ENCODE measurements at places on chromosomes 4 and X. TPM values are rescaled to one million over a fixed set of nuclear protein-coding genes. Genes with fewer than 3 reads are reported as not detected.
A peak's percentile ranks its signal among the peaks of the same experiment; 100 is the strongest.

- DNase-seq, result no peak
These were observed 366.0 kb upstream of the FGF13 start for GRCh38 chrX:139077281-139078250.

- no peak for DNase-seq
These were observed 81.8 kb upstream of the MAGEA4 start for GRCh38 chrX:151830911-151831310.

- no peak for DNase-seq
These were observed 45.6 kb downstream of the RFC1 start for GRCh38 chr4:39320381-39321115.

BMPR1B gene
- 14.6 TPM for total RNA-seq

GRCh38 chr4:130335417-130336194 lies 1239.7 kb downstream of the C4orf33 start:
- no peak for DNase-seq

BST1 gene
- 9.3 TPM for total RNA-seq

C1GALT1C1 gene
- total RNA-seq, result 19.0 TPM

GRCh38 chrX:119072744-119073143 lies at the start of gene CT47C1:
CT47C1 (plus strand) TSS chrX:119072993; CDS start chrX:119073226, 233 bp downstream.
- DNase-seq, result no peak

DNA sequence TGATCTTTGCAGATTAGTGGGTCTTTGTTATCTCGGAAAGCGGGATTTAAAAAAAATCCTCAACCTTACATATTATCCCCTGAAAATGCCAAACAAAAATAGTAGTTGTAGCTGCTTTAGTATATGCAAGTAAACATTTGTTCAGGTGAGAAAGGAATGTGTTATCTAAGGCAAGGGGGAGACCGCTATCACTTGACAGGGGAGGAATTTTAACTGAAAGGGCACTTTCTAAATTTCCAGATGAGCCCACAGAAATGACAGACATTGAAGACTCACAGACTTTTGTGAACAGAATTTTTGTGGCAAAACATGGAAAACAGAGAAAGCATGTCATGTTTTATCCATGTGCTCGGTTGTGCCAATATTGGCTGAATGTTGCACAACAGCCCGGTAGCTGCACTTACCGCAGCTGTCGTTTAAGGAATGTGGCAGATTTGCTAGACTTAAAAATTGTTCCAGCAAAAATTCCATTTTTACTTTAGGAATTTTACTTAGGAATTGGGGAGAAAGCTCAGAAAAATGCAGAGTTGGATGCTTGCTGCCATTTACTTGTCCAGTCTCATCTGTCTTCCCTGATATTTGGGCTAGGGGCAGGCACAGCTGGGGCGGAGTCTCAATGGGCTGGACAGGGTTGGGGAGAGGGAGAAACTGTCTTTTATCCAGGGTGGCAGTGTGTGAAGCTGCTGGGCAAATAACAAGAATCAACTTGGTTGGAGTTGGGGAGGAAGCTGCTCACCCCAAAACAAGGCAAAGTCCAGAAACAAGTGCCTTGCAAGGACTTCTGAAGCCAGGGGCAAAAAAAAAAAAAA lies 94.6 kb upstream of the RPS6KA3 start:
- no peak for DNase-seq

DNA sequence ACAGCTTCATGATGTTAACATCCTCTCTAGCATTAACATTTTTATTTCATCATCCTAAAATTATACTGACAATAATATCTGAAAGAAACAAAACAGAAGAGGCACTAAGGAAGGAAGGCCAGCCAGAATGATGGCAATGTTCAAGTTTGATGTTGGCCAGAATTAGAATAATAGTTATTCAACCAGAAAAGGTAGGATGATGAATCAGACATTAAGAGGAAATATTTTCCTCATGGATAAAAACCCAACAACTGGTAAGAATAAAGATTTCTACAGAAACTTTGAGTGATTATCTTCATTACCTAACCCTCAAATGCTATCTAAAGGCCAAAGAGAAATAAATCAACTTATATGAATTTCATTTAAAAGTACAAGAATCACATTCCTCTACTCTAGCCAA lies 105.2 kb downstream of the PDE5A start:
- no peak for DNase-seq

DNA sequence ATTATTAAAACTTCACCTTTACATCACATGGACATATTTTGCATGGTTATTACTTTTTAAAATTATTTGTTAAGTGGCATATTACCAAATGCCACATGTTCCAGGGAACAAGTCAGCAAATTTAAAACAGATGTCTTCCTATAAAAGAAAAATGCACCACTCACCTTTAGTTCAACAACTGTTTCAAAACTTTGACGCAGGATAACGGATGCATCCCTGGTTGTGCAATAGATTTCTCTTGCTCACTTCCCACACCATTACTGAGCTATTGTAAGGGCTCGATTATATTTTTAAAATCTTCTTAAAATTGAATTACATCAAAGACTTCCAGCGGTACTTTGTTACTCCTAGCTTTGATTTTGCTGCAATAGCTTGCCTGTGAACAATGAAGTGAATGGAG lies 93.0 kb upstream of the ARHGAP24 start:
- no peak for DNase-seq

TCEANC gene
- total RNA-seq, result 3.9 TPM

DNA sequence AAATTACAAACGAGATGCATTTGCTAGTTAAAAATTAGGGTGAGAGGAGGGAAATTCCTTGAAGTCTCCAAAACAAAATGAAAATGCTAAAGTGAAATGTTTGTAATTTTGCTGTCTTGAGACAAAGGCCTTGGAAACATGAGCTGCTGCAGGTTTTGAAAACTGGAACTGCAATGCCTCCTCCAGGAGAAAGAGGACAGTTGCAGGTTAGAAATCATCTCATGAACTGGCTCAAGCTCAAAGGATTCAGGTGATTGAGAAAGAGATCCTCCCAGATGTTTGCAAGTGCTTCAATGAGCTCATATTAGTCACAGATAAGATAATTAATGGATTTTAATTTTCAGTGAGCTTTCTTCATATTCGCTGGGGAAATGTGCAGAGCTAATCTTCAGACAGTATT lies 32.4 kb downstream of the SMPX start:
- no peak for DNase-seq

CLIC2 gene
- 43.6 TPM for total RNA-seq

- DNase-seq, result no peak
These were observed 1.3 kb downstream of the SPATA18 start for GRCh38 chr4:52052475-52052780.

SH2D1A gene
- 0.78 TPM for total RNA-seq

DIPK2B gene
- total RNA-seq, result 43.3 TPM

FAM9B gene
- not detected for total RNA-seq

POU4F2 gene
- not detected for total RNA-seq

DNA sequence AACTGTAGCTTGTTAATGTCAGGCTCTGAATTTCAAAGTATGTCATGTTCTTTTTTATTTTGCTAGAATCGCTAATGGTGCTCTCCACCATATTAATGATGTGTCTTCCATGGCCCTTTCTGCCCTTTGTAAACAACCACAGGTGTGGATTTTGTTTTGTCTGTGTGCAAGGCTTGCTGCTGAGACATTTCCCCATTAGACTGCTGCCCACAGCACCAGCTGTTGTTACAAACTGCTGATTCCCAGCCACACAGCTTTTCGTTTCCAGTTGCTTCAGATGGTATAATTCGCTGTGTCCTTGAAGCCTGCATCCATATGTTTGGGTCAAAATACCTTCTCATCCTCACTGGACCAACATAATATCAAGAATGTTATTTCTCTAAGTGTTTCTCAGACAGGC lies 32.8 kb downstream of the KCNIP4 start:
- no peak for DNase-seq

GRCh38 chr4:147590249-147590920 lies 26.8 kb upstream of the TMEM184C start:
- DNase-seq, result peak; percentile 53

TMPRSS11A gene
- not detected for total RNA-seq

DNA sequence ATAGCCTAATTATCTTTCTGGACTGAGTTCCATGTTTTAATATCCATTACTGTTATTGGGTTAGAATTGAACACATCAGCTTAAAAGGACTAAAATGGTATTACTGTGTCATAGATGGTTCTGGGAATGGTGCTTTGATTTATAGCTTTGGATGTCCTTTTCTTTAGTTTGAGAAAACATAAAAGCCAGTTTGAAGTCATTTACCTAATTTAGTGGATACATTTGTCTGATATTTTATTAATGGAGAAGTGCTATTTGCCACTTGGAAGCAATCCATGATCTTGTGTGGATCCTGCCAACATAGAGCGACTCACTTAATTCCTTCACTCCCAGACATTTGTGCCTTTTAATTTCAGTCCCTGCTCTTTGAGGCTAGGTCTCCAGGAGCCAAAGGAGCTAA lies 212.4 kb upstream of the PACRGL start:
- no peak for DNase-seq

JADE3 gene
- 6.1 TPM for total RNA-seq

DNA sequence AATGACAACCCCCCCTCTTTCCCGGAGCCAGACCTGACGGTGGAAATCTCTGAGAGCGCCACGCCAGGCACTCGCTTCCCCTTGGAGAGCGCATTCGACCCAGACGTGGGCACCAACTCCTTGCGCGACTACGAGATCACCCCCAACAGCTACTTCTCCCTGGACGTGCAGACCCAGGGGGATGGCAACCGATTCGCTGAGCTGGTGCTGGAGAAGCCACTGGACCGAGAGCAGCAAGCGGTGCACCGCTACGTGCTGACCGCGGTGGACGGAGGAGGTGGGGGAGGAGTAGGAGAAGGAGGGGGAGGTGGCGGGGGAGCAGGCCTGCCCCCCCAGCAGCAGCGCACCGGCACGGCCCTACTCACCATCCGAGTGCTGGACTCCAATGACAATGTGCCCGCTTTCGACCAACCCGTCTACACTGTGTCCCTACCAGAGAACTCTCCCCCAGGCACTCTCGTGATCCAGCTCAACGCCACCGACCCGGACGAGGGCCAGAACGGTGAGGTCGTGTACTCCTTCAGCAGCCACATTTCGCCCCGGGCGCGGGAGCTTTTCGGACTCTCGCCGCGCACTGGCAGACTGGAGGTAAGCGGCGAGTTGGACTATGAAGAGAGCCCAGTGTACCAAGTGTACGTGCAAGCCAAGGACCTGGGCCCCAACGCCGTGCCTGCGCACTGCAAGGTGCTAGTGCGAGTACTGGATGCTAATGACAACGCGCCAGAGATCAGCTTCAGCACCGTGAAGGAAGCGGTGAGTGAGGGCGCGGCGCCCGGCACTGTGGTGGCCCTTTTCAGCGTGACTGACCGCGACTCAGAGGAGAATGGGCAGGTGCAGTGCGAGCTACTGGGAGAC lies 1.6 kb downstream of the PCDH10 start:
- peak; percentile 50 for DNase-seq

SSX2 gene
- not detected for total RNA-seq

DNA sequence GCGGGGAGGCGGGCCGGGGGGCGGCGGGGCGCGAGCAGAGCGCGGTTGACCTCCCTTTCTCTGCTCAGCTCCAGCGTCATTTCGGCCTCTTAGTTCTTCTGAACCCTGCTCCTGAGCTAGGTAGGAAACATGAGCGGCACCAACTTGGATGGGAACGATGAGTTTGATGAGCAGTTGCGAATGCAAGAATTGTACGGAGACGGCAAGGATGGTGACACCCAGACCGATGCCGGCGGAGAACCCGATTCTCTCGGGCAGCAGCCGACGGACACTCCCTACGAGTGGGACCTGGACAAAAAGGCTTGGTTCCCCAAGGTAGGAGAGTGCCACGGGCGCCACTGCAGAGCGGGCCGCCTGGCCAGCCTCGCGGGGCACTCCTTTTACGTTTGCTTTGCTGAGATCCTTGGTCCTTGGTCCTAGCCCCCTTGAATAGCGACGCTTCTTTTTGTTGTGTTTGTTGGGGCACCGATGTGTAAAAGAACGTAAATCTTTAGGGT lies at the start of gene HTATSF1:
TSS of gene HTATSF1 (plus strand) at position 37 of the 497 bp plus-strand sequence. CDS start at position 130, 93 bp downstream.
- no peak for DNase-seq

DNA sequence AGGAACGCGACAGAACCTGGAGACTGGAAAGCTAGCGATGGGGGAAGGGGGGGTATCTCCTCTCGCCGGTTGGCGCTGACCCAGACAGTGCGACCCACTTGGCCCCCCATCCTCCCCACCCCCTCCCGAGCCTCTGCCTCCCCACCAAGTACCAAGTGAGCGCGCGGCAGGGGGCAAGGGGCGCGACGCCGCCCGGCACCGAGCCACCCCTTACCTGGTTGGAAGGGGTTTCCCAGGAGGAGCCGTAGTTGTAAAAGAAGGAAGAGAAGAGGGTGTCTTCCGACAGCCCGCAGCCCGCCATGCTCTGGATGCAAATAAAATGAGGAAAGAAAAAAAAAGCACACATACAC lies 112.2 kb downstream of the DHX15 start:
- DNase-seq, result no peak

FRMD7 gene
- total RNA-seq, result 0.18 TPM

GRCh38 chr4:157885811-157886210 lies 287.0 kb downstream of the GASK1B start:
- DNase-seq, result no peak

GRCh38 chrX:21382715-21383114 lies 8.5 kb downstream of the CNKSR2 start:
- no peak for DNase-seq

BRCC3 gene
- 14.8 TPM for total RNA-seq

GRCh38 chr4:182062936-182063335 lies 180.3 kb upstream of the TENM3 start:
- no peak for DNase-seq

CXCL10 gene
- 1.8 TPM for total RNA-seq

- DNase-seq, result no peak
These were observed 238.9 kb downstream of the SLC7A11 start for GRCh38 chr4:138003248-138003647.

- no peak for DNase-seq
These were observed 94.4 kb downstream of the SOWAHB start for GRCh38 chr4:76803522-76803921.

GRCh38 chr4:106507440-106507839 lies 138.9 kb upstream of the GIMD1 start:
- no peak for DNase-seq

PGAM4 gene
- not detected for total RNA-seq

DNA sequence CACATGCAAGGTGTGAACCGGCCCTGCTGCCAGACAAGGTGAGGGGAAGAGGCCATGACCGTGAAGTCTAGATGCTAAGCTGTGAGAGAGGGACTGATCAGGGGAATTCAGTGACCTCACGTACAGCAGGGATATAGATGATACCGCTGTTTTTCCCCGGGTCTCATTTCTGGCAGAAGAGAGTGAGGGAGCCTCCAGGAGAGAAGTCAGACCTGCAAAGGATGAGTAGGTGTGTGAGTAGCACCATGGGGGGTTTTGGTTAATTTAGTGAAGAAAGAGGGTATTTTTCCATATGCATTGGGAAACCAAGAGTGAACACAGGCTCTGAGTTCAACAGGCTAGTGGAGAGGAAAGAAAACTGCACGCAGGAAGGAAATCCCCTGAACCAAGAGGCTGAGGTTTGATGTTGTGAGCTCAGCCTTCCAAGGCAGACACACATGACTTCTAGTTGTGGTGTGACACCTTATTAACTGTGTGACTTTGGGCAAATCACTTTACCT lies 127.6 kb upstream of the GATB start:
- DNase-seq, result no peak

POF1B gene
- total RNA-seq, result 0.33 TPM
